Lower lobe of right lung (tissue), 2 donors: ENCODE measurements at places on chromosomes 4 and X. TPM values are rescaled to one million over a fixed set of nuclear protein-coding genes. Genes with fewer than 3 reads are reported as not detected.

RASSF6 gene
- total RNA-seq = 1.9 TPM

USP51 gene
- total RNA-seq = 4.2 TPM

EXOSC9 gene
- total RNA-seq = 15.6 TPM

CXCL11 gene
- total RNA-seq = 0.62 TPM

CFP gene
- total RNA-seq = 24.8 TPM

NAA10 gene
- total RNA-seq = 69.2 TPM

HTN1 gene
- not detected for total RNA-seq

SSX4B gene
- total RNA-seq = not detected
